Activated CD4-positive, alpha-beta T cell treated with anti-CD3 and anti-CD28 coated beads for 36 hours (primary cell): ENCODE measurements at places on chromosomes 6 and 20.

GRCh38 chr6:106453756-106454367 is 93.3 kb downstream of the CRYBG1 start:
- DNase-seq = no peak

DNA sequence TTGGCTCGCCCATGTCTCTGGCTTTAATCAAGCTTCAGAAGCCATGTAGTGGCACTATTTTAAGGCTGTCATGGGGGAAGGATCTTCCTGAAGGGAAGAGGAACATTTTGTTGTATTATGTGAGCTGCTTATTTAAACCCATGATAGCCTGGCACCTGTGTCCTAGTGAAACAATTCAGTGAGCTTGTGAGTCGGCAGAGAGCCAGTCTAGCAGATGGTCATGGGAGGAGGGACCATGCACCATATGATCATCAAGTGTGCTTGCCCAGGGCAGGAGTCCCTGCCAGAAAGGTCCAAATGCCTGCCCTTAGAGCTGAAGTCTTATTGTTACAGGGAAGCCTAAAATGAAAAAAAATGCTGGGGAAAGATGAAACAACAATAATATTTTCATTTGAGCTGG is 132.9 kb downstream of the PRDM13 start:
- no peak for DNase-seq

DNA sequence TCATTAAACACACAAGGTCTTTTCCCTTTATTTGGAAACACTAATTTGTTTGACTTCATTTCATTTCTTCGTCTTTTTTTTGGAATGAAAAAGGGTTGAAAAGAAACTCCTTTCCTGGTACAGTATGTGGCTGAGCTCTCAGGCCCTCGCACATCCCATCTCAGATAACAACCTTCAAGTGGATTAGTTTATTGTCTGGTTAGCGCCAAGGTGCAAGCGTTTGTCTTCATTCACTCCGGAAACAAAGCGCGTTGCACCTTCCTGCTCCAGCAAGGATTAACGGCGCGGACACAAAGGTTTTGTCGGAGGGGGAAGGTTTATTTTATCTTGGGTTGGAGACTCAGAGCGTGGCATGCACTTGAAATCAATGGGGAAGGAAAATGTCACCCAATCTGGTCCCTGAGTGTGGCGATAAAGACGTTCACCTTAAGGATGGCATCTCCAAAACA is 5.3 kb upstream of the NKX2-2 start:
- DNase-seq = no peak

GRCh38 chr20:46931699-46932098 is 37.1 kb downstream of the EYA2 start:
- DNase-seq = no peak

DNA sequence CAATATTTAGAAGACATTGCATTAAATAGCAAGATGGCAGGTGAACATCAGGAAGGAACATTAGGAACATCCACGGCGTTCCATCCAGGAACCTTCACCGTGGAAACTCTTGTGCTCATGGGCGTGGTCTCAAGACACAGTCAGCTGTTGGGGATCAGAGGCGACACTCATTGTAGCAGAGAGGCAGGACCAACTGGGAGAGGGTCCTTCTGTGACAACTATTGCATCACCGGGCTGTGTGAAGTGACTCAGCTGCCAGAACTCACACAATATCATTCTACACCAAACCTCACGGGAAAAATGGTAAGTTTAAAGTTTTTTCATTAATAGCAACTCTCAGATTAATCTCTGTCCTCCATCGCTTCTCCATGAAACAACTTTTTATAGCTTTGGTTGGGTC is 334.8 kb upstream of the SULF2 start:
- DNase-seq = no peak

DNA sequence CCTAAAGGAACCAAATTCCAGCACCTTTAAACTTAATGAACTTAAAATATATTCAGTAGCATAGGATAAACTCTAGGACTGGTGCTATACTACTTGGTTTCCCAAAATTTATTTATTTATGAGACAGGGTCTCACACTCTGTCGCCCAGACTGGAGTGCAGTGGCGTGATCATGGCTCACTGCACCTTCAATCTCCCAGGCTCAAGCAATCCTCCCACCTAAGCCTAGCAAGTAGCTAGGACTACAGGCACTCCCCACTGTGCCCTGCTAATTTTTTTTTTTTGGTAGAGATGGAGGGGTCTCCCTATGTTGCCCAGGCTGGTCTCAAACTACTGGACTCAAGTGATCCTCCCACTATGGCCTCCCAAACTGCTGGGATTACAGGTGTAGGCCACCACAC is 21.4 kb downstream of the EIF2S2 start:
- DNase-seq = no peak
